K562 (cell line): ENCODE measurements at places on chromosomes 3 and 15.
A peak's percentile ranks its signal among the peaks of the same experiment; 100 is the strongest.

DNA sequence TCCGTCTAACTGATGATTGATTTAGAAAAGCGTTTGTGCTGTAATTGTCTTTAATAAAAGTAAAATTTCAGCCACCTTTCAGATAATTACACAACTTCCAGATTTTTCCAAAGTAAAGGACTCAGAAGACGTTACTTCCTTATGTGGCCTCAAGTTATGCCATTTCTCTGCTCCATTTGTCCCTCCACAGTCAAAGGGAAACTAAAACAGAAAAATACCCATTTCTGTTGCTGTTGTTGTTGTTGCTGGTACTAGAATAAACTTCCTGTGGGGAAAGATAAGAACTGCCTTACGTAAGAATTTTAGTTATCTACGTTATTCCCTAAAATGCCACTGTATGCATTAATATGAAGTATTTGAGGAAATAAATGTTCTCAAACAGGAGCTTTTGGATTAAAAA is 153.9 kb downstream of the P3H2 start:
- DNase-seq = no peak

- DNase-seq = no peak
These were observed 5.9 kb downstream of the FAM131A start for GRCh38 chr3:184343200-184343876.

DNA sequence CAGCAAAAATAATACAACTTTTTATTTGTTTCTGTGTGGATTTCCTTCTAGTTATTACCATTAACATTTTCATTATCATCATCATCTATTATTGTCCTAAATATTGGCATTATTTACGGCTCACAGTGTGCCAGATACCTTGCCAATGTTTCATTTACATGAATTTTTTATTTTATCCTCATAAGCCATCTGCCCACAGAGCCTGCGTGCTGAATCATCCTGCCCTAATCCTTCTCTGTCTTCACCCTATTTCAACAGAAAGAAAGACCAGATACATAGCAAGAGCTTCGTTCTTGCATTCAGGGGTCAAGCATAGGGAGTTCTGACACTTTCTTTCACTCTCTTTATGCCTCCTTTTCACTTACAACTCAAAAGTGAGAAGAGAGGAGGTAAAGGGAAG is 82.0 kb downstream of the KCNMB2 start:
- DNase-seq = no peak

GRCh38 chr3:52249683-52250082 is 4.1 kb downstream of the PPM1M start:
- DNase-seq = no peak

GRCh38 chr15:100114571-100114970 is 227.2 kb downstream of the ADAMTS17 start:
- DNase-seq = no peak

DNA sequence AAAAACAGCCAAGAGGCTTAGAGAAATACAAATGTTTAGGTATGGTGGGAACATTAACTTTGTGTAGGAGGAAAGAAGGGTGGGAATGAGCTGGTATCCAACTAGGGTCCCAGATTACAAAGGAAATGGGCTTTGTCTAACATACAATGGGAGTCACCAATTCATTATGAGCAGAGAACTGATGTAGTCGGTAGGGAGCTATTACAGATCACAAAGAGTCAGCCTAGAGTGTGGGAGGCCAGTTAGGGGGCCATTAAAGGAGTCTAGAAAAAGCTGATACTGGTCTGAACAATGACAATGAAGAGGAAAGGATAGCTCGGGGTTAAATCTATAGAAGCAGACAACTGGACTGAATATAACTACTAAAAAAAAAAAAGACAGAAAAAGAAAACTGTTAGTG is 15.5 kb downstream of the ANO10 start:
- no peak for DNase-seq

GRCh38 chr3:5343459-5343858 is 156.0 kb downstream of the EDEM1 start:
- no peak for DNase-seq

DNA sequence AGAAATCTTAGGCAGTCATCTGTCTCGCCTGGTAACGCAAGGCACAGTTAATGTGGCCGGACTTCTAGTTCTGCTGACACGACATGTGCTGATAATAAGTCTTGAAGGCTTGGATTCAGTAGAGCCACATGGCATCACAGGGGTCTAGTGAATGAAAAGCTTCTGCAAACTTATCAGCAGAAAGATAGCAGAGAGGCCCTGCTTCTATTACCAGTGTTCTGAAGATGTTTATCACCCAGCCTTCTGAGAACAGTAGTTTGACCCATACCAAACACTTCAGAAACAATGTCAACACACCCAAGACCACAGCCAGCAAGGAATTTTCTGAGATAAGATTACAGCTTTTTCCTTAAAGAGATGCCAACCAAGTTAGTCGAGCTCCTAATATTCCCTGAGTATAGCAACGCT is 102.7 kb upstream of the UMPS start:
- peak; percentile 12 for DNase-seq

GRCh38 chr3:48863122-48863521 is 15.4 kb upstream of the PRKAR2A start:
- DNase-seq = no peak

DNA sequence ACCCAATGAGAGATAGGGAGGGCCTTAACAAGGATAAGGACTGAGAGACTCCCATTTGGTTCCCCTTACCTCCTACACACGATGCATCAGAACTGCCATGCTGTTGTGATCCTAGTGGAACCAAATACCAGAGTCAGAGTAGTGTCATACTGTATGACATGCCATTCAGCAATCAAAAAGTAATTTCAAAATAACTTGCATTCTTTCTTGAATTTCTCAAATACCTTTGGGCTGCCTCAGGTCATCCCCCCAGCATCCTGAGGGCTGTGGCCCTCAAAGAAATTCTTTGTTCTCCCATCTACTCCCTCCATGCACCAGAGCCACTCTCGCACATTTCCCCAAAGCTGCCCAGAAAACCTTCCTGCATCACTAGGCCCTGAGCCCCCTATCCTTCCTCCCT is 68.9 kb upstream of the PPP2R3A start:
- DNase-seq = no peak

- DNase-seq = no peak
These were observed at the start of gene ZBED2 for GRCh38 chr3:111595232-111595631. Gene ZBED2, minus strand, starts transcription at chr3:111595346. Its CDS starts 1,145 bp downstream, at chr3:111594201.

DNA sequence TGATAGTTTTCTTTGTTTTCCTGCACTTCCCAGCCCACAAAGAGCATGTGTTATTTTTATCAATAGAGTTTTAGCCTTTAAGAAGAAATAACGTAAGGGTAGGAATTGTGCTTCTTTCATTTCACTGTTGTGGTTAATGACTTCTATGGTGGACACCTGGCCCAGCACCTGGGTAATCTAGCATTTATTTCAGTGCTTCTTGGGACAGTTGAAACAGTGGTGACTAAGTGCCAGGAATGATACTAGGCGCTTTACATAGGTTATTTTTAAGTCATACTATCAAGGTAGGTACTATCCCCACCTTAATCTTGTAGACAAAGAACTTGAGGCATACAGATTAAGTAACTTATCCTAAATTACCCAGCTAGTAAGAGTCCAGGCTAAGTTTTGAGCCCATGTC is 243.8 kb downstream of the SOX2 start:
- DNase-seq = no peak

DNA sequence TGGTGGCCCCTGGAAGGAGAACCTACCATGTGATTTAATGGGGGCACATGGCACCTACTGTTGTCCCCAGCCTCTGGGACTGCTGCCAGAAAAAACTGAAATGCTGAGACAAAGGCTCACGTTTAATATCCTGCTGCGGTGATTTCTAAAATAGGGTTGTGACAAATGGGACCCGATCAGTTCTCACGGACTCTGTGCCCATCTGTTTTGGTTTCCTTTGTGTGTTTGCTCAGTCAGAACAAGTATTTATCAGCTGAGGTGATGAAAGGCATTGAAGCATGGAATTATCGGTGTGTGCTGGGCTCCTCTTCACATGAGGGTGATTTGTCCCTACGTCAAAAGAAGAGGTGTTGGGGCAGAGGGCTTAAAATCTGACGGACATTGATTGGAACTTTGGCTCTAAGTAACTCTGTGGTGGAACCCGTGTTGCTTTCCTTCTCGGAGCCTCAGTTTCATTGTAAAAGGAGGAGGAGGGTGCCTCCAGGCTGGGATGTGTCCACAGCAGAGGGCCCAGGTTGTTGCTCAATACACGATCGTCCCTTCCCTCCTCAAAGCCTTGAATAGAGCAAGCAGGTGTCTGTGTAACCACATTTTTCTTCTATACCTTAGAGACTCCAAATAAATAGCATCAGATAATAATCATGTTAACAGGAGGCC is 283.3 kb upstream of the RGMA start:
- no peak for DNase-seq

GRCh38 chr15:70672081-70672480 is 91.3 kb downstream of the UACA start:
- DNase-seq = no peak

DNA sequence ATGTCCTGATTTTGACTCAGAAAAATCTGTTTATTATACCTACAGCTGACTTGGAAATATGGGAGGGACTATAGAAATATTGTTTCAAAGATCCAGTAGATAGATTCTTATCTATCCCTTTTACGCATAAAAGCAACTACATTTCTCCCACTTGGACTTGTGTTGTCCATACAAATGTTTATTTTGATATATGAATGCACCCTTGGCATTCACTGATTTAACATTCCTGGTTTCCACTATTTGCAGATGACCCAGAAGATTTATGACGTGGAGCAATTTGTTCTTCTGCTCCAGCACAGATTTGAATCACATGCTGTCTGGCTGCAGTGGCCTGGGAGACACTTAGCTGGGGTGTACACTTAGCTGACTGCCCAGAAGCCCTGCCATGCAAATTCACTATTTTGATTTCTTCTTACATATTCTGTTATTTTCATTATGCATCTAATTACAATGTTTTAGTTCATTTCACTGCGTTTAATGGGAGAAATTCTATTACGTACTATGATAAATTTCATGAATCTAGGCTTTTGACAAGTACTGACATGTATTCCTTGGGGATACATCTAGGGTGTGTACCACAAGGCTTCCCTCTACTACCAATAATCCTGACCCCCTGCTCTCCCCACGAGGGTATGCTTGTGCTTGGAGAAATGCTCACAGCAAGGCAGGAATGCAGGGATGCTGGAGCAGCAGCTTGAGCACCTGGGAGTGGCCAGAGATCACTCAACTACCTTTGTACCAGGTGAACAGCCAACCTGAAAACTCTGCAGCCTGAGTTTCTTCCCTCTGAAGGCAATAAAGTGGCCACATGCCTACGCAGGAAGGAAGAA is 223.6 kb upstream of the TBL1XR1 start:
- DNase-seq = no peak

DNA sequence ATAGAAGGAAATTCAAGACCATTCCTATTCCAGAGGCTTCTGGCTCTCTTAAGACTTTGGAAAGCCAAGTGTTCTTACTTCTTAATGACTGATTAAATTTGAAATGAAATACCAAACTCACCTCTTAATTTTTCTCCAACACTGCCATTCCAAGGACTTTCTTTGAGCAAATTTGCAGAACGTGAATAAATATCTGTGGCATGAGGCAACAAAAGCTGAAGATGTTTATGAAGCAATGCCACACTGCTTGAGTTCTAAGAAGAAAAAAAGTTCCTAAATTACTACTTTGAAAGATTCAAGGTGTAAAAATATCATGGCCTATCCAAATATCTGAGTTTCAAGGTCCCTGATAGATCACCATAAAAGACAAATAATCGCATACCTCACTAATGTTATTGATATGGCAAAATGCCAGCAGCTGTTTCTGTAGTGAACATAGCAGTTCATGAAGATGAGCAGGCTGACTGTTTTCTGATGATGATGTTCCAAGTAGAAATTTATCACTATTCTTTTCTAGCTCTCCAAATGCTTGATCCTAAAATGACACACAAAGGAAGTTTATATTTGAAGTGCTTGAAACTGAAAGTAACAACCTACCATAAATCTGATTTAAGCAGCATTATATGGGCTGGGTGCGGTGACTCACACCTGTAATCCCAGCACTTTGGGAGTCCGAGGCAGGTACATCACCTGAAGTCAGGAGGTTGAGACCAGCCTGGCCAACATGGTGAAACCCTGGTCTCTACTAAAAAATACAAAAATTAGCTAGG is 104.4 kb downstream of the HERC1 start:
- no peak for DNase-seq

GRCh38 chr3:78177780-78178179 is 1137.9 kb downstream of the ROBO2 start:
- no peak for DNase-seq

GRCh38 chr3:167469381-167469780 is 4.5 kb downstream of the SERPINI2 start:
- no peak for DNase-seq

- no peak for DNase-seq
These were observed 7.3 kb downstream of the VILL start for GRCh38 chr3:37997791-37998370.

DNA sequence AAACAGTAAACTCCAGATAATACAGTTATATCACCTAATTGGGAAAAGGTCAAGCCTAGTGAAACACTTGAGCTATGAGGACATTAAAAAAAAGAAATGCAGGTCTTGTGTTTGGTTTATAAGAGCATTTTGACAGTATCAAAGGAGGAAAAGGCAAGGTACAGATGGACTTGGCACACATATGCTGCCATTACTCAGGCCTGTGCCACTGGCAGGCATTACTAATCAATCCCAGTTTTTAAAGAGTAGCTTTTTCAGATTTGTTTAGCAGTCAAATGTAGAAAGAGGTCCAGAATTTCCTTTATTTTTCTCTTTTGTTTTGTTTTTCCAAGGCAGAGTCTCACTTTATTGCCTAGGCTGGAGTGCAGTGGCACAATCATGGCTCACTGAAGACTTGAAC is 38.9 kb downstream of the MDFIC2 start:
- DNase-seq = no peak

GRCh38 chr3:149898771-149899170 is 71.9 kb downstream of the PFN2 start:
- no peak for DNase-seq

- no peak for DNase-seq
These were observed 1.5 kb downstream of the RHOA start for GRCh38 chr3:49410066-49410845.

- DNase-seq = no peak
These were observed 6.8 kb upstream of the SKOR1 start for GRCh38 chr15:67818464-67818863.

GRCh38 chr15:93562395-93563123 is 473.5 kb upstream of the RGMA start:
- DNase-seq = no peak

DNA sequence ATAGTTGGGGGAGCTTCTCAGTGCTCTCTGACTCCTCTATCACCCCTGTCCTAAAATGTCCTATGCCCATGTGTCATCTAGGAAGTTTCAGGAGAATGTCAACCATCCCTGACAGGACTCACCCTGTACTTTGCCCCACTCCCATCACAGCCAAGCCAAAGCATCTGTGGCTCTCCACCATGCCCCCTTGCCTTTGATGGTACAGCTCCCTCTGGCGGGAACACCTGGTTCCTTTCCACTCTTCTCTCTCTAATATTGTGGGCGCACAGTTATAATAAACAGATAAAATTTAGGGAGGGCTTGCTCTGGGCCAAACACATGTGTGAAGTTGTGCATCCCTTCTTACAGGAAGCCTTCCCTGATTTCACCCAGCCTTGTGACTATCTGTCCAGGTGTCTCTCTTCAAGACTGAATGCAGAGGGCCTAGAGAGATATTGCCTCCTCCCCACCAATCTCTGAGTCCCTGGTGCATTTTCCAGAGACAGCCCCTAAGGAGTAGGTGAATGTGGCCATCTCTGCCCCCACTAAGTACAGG is 62.8 kb downstream of the ISG20 start:
- DNase-seq = peak; percentile 48
